Mesothelial cell of epicardium (in vitro differentiated cells): ENCODE measurements at places on chromosomes 6 and 20. TPM values are rescaled to one million over a fixed set of nuclear protein-coding genes. Genes with fewer than 3 reads are reported as not detected.

The DEF6 gene
- 9.3 to 11.3 TPM (median 9.7 TPM) in 3 replicates for total RNA-seq

The IL20RA gene
- 1.1 to 2.1 TPM (median 1.7 TPM) in 3 replicates for total RNA-seq

- H3K27me3 ChIP-seq: peaks cover 1% of the 10 kb centered on the region
- H3K27ac ChIP-seq: peak overlapping the region; percentile 92
- peaks cover 45% of the 10 kb centered on the region for H3K4me1 ChIP-seq
- peak; percentile 62 for DNase-seq
Measured at GRCh38 chr20:48298851-48299484, 513.7 kb upstream of the SULF2 start.

DNA sequence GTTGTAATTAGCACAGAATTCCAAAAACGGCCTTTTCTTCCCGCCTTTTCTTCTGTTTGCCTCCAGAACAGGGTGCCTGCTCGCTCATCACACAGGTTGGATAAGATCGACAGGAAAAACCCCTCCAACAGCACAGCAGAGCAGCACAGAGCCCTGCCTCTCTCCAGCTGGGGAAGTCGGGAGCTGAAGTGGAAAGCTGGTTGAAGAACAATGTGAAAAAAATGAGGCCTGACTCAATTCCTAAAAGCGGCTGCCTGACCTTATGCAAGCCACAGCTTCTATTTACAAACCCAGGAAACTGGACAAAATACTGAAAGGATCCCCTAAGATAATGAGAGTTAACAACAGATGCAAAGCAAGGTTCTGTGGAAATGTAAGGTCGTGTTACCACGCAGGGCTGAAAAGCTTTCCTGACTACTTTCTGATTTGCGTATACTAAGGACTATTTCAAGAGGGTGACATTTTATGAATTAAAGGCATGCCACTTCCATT, 116.9 kb downstream of the TTLL2 start:
- no peak for DNase-seq
- H3K27me3 ChIP-seq: no peaks in the 10 kb centered on the region
- H3K36me3 ChIP-seq: no peaks in the 10 kb centered on the region
- peaks cover 19% of the 10 kb centered on the region for H3K4me1 ChIP-seq

The PLG gene
- total RNA-seq: 0.16 to 0.38 TPM (median 0.22 TPM) in 3 replicates

DNA sequence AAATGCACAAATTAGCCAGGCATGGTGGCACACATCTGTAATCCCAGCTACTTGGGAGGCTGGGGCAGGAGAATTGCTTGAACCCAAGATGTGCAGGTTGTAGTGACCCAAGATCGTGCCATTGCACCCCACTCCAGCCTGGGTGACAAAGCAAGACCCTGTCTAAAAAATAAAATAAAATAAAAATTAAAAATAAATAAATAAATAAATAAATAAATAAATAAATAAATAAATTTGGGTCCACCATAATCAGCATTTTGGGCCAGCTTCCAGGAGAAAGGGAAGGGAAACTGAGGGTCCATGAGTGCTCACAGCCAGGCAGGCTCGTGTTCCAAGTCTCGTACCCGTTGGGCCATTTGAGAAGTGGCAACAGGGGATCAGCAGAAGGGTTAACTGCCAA, 131.6 kb upstream of the AGPAT4 start:
- H3K4me3 ChIP-seq: no peak overlapping the region
- H3K36me3 ChIP-seq: no peaks in the 10 kb centered on the region
- DNase-seq: no peak
- no peak overlapping the region for H3K27ac ChIP-seq

- DNase-seq: no peak
- no peaks in the 10 kb centered on the region for H3K4me1 ChIP-seq
- no peak overlapping the region for H3K4me3 ChIP-seq
- H3K27me3 ChIP-seq: peaks cover 17% of the 10 kb centered on the region
Measured at GRCh38 chr6:147418523-147418922, 90.0 kb upstream of the SAMD5 start.

- no peak for DNase-seq
- H3K36me3 ChIP-seq: no peaks in the 10 kb centered on the region
- no peaks in the 10 kb centered on the region for H3K27me3 ChIP-seq
Measured at GRCh38 chr6:46996860-46997641, 45.1 kb downstream of the ADGRF1 start.

GRCh38 chr6:106692819-106693208, 63.4 kb downstream of the QRSL1 start:
- H3K4me1 ChIP-seq: peaks cover 10% of the 10 kb centered on the region
- no peak overlapping the region for H3K27ac ChIP-seq
- no peak overlapping the region for H3K4me3 ChIP-seq
- no peaks in the 10 kb centered on the region for H3K27me3 ChIP-seq

DNA sequence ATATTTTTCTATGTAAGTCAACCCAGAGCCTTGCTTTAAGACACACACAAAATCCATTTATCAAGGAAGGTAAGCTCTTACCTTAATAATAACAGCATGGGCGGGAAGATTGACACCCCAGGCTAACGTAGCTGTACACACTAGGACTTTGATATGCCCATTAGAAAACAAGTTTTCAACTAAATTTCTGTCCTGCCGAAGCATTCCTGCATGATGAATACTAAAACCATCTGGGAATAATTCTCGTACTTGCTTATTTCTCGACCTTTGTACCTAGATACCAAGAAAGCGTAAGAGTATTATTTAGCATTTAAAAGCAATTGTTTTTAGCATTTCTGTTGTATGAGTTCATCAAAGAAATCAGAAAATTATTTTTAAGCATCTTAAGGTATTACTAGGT, 197.5 kb upstream of the SIM1 start:
- H3K4me3 ChIP-seq: no peak overlapping the region
- no peak for DNase-seq
- H3K27me3 ChIP-seq: no peaks in the 10 kb centered on the region
- peaks cover 4% of the 10 kb centered on the region for H3K36me3 ChIP-seq

DNA sequence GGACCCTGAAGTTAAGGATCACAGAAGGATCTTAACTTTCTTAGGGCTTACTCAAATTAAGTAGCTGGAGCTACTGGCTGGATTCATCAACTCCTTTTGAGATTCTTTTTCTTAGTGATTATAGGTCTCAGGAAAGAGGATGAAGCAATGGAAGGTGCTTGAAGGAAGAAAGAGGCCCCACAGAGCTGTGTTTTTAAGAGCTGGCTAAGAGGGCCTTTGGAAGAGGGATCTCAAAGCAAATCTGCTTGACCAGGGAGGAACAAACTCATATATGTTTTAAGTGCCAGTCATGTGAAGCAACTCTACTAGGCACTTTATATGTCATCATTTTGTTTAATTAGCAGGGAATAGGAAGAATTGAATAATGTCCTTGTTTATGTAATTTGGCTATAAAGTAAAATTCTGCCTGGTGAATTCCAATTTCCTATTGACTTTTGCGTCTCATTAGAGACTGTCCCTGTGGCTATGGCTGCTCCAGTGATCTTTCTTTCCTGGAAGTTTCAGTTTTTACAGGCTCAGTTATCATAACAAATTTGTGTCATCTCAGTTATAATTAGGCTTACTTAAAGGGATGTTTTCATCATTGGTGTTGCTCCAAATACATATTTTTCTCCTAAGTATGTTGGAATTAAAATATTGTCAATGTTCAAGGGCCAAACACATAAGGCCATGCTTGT, 222.8 kb upstream of the CITED2 start:
- H3K27me3 ChIP-seq: no peaks in the 10 kb centered on the region
- H3K36me3 ChIP-seq: no peaks in the 10 kb centered on the region
- peaks cover 40% of the 10 kb centered on the region for H3K4me1 ChIP-seq
- H3K4me3 ChIP-seq: no peak overlapping the region

DNA sequence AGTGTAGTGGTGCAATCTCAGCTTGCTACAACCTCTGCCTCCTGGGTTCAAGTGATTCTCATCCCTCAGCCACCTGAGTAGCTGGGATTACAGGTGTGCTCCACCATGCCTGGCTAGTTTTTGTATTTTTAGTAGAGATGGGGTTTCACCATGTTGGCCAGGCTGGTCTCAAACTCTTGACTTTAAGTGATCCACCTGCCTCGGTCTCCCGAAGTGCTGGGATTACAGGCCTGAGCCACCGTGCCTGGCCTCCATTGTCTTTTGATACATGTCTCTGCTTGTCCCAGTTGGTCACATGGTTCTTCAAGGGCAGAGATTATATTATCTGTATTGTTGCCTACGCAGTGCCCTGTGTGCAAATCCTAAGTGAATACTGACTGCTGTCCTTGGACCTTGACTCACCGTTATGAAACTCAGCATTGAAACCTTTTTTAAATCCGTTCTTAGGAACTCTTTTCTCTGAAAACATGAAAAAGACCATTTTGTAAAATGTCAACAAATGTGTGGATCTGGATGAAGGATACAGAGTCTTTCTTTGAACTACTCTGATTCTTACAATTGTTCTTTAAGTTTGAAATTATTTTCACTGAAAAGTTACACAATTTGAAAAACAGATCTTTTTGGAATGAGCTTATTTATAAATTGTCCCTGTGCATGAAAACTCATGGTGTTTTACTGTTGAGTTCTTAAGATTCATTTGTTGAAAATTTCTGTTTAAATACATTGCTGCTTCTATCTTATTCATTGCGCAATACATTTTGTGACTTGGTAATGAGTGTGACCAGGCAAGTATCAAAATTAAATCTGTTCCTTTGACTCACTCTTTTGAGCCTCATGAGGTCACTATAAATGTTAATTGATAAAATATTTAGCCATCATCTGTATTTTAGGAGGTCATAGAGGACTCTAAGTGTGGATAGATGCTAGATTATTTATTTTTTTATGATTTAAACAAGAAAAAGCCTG, 293.5 kb downstream of the UTRN start:
- H3K4me3 ChIP-seq: no peak overlapping the region
- H3K27me3 ChIP-seq: no peaks in the 10 kb centered on the region
- no peak overlapping the region for H3K27ac ChIP-seq
- no peak for DNase-seq
- peaks cover 17% of the 10 kb centered on the region for H3K36me3 ChIP-seq
- H3K4me1 ChIP-seq: peaks cover 25% of the 10 kb centered on the region

- DNase-seq: no peak
- H3K27ac ChIP-seq: no peak overlapping the region
- no peaks in the 10 kb centered on the region for H3K36me3 ChIP-seq
- peaks cover 2% of the 10 kb centered on the region for H3K4me1 ChIP-seq
- H3K4me3 ChIP-seq: no peak overlapping the region
- H3K27me3 ChIP-seq: no peaks in the 10 kb centered on the region
Measured at GRCh38 chr6:163338671-163339405, 75.7 kb upstream of the QKI start.

DNA sequence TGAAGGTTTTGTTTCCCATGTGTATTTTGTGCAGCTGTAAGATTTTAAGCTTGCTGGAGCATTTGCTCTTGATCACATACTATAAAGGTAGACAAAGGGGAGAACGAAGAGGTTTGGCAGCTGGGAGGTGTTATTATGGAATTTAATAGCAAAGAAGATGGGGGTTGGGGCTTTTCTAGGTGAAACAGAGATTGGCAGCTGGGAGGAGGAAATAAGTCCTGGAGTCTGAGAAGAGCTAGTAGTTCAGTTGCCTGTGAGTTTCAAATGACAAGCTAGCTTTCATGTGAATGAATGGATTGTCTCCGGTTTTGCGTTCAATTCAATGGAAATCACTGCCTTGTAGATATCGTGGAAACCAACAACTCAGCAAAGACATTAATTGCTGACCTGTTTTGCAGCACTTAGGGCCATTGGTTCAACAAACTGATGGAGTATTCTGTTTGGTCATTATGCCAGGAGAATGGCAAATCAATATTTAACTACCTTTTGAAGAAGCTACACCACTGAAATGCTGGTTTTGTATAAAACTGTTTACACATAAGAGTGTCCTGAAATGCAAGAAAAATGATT, 38.1 kb upstream of the FLRT3 start:
- no peaks in the 10 kb centered on the region for H3K27me3 ChIP-seq
- H3K36me3 ChIP-seq: no peaks in the 10 kb centered on the region
- no peak overlapping the region for H3K4me3 ChIP-seq
- peaks cover 29% of the 10 kb centered on the region for H3K4me1 ChIP-seq

GRCh38 chr20:44433751-44434538, 41.7 kb upstream of the TTPAL start:
- no peaks in the 10 kb centered on the region for H3K36me3 ChIP-seq
- H3K27me3 ChIP-seq: peaks cover 1% of the 10 kb centered on the region
- no peaks in the 10 kb centered on the region for H3K4me1 ChIP-seq
